CD4-positive, alpha-beta memory T cell (primary cell): ENCODE measurements at places on chromosomes 11 and 22. TPM values are rescaled to one million over a fixed set of nuclear protein-coding genes. Genes with fewer than 3 reads are reported as not detected.

The SCN3B gene
- total RNA-seq: not detected

The PAX6 gene
- not detected for total RNA-seq

The DDI1 gene
- total RNA-seq: not detected

The MAPK12 gene
- 2.9 TPM for total RNA-seq

The MPST gene
- total RNA-seq: 5.2 TPM
